ENCODE measurements at places on chromosomes 2 and 18.

DNA sequence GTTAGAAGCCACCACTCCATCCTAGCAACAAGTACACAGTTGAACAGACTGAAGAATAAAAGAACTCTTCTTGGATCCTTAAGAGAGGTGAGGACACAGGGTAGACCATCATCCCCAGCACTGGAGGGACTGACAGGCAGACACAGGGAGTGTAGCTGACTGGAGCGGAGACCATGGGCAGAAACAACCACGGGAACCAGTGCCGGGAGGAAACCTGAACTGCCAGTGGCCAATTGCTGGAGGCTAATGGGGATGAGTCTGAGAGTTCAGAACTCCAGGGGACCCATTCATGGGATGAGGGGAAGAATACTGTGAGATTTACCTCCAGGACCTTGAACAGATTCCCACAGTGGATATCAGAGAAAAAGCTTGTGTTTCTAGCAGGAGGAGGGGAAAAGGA, 76.8 kb downstream of the HS6ST1 start:
- no peak for DNase-seq

- DNase-seq: no peak
These were observed 65.5 kb upstream of the PMAIP1 start for GRCh38 chr18:59834267-59834666.

DNA sequence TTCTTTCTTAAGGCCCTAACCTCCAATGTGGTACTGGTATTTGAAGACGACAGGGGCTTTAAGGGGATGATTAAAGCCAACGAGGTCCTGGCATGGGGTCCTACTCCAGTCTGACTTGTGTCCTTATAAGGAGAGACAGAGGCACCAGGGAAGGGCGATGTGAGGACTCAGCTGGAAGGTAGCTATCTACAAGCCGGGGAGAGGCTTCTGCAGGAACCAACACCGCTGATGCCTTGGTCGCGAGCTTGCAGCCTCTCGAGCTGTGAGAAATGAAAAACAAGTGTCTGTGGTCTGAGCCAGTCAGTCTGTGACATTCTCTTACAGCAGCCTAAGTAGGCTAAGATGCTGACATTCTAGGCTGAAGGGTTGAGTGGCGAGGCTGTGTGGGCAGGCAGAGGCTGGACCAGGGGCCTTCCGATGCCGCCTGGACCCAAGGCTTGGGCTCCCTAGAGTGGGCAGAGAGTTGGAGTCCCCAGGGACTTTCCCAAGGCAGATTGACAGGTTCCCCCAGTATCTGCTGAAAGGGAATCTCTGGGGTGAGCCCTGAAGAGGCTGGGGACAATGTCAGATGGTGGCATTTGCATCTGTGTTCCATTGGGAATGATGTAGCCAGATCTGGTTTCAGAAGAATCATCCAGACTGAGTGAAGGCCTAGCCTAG, 322.9 kb upstream of the HS6ST1 start:
- no peak for DNase-seq

DNA sequence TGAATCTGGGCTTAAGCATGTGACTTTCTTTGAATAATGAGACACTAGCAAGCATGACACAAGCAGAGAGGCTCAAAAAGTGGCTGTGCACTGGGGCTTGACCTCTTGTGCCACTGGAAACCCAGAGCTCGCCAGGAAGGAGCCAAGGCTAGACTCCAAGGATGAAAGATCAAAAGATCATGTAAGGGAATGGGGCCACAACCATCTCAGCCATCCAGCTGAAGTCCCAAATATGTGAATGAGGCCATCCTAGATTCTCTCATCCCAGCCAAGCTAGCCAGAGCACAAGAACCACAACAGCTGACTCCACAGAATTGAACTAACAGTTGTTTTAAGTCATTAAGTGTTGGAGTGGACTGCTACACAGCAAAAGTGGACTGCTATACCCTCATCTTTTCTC, 288.1 kb downstream of the CCDC178 start:
- DNase-seq: no peak

- no peak for DNase-seq
These were observed 4.4 kb downstream of the KLHL41 start for GRCh38 chr2:169513926-169514325.

DNA sequence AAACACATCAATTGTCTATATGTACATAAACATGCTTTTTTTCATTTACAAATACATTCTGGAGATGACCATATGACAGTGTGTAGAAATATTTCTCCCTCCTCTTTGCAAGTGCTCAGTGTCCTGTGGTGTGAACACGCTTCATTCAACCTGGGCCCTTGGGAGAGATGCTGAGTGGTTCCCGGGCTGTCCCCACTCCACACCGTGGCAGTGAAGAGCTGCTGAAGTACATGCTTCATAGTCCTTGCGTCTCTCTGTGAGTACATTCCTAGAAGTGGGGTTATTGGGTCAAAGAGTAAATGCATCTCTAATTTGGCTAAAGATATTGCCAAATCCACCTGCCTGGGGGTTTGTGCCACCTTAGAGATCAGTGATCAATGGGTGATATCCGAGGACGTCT, 6.5 kb upstream of the GPR35 start:
- DNase-seq: no peak

DNA sequence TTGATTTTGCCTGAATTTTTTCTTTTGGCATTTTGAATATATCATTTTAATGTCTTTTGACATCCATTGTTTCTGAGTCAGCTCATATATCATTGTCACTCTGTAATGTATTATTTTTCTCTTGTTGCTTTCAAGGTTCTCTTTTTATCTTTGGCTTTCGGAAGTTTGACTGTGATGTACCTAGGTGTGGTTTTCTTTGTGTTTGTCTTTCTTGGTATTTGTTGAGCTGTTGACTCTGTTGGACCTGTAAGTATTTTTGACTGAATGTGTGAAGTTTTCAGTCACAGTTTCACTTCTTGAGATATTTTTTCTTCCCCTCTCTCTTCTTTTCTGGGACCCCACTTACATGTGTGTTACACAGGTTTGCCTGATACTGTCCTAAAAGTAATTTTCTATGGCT, 24.9 kb upstream of the DRC1 start:
- DNase-seq: no peak

DNA sequence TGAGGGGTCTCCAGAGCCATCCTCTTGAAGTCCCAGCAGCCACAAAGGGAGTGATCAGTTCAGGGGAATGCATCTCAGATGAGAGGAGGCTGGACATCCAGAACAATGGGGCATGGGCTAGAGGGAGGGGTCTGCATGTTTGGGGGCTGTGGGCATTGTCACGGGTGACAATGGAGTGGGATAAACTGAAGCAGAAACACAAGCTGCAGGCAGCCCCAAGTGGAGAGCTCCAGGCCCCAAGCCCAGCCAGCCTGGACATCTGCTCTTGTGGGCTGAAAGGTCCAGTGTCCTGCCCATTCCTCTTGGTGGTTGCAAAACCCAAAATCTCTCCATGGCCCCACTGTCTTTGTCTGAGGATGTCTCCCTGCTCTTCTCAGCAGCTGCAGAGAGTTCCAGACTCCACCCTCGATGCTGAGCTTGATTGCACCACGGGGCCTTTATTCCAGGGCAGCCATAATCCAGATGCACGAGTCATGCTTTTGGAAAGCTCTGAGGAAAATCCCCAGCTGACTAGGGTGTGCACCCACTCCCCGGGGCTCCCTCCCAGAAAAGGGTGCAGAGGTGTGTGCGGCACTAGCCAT, 149.4 kb downstream of the TNS1 start:
- DNase-seq: no peak

- no peak for DNase-seq
These were observed 37.1 kb downstream of the BCL11A start for GRCh38 chr2:60516383-60516811.

GRCh38 chr18:62394006-62394763, 69.1 kb downstream of the TNFRSF11A start:
- no peak for DNase-seq

GRCh38 chr2:179650420-179650819, 211.0 kb downstream of the ZNF385B start:
- no peak for DNase-seq

- DNase-seq: no peak
These were observed 262.1 kb downstream of the LPIN1 start for GRCh38 chr2:12008425-12009061.

DNA sequence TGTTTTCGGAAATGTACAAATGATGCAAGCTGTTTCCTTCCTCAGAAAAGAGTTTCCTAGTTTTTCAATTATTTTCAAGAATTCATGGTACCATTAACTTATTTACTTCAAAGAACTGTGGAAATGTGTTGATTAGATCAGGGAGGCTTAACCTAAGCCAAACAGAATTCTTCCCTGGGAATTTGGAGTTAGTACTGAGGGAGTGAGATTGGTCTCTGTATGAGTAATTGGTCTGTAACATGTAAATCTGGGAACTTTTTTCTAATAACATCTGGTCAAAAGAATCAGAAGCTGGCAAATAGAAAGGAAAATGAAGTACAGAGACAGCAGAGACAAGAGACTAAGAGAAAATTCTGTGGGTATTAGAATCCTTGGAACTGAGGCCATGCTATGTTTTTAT, 145.8 kb downstream of the BABAM2 start:
- DNase-seq: no peak

DNA sequence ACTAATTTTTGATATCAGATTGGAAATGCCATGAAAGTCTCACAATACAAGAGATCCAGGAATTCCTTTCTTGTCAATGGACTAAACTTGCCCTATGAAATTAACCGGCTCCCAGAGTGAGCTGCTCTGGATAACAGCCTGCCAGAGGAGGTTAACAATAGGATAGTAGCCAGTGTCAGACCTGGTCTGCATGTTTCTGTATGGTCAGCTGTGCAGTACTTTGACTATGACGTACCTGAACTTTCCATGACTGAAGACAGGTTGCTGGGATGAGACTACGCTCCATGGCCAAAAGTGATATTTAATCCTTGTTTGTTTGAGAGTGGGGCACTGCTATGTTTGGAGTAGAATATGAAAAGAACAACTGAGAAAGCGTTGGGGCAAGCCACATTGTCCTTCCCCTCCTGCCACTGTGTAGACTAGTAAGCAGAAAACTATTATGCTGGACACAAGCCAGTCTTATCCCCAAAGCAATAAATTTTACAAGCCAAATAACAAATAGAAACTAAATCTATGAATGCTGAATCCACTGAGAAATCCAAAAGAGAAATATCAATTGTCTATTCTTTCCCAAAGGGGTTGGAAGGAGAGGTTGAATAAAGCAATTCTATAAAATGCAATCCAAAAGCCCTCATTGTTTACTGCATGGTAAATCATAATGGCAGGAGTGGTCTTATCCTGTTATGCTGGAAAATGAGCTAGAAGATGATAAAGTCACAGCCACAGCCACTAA, 115.5 kb upstream of the CYP26B1 start:
- DNase-seq: no peak

DNA sequence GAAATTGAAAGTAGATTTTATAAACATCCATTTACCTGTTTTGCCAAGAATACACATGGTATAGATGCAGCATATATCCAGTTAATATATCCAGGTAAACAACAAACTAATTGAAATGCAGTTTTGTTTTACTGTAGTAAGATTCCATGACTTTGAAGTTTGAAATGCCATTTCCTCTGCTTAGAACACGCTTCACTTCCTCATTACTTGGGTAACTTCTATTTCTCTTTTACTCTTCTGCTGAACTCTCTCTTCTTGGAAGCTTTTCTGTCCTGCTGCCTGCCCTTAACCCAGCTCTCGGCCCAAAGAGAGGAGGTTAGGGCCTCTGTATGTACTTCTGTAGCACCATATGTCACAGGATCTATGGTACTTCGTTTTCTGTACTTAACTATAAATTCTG, 14.1 kb upstream of the IL1RL2 start:
- no peak for DNase-seq

- no peak for DNase-seq
These were observed 384.5 kb upstream of the MEIS1 start for GRCh38 chr2:66050392-66050791.

GRCh38 chr2:48572816-48573215, 42.9 kb downstream of the STON1 start:
- no peak for DNase-seq

- no peak for DNase-seq
These were observed 160.2 kb downstream of the ZEB2 start for GRCh38 chr2:144359684-144360083.

- DNase-seq: peak; percentile 20
These were observed 593 bp upstream of the SDC1 start for GRCh38 chr2:20225294-20226151.

- no peak for DNase-seq
These were observed at the start of gene KLHL41 for GRCh38 chr2:169509298-169509885. TSS of gene KLHL41 (plus strand) at chr2:169509702. CDS start at chr2:169509779, 77 bp downstream.

- no peak for DNase-seq
These were observed 292.8 kb downstream of the CELF4 start for GRCh38 chr18:37272841-37273240.

- no peak for DNase-seq
These were observed 432.3 kb downstream of the STK39 start for GRCh38 chr2:167814881-167815718.

DNA sequence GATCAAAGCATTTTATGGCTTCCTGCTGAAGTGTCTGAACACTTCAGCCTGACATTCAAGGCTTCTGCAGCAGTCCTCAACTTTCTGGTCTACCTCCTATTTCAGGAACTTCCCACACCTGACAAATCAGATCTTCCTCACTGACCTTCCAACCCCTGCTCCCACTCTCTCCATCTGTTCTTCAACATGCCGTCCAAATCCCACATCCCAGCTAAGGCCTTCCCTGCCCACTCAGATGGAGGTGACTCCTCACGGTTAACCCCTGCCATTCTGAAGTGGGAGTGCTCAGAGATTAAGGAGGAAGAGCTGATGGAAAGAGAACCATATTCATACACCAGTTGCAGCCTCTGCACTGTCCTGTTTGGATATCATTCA, 104.8 kb downstream of the POLR1A start:
- no peak for DNase-seq

DNA sequence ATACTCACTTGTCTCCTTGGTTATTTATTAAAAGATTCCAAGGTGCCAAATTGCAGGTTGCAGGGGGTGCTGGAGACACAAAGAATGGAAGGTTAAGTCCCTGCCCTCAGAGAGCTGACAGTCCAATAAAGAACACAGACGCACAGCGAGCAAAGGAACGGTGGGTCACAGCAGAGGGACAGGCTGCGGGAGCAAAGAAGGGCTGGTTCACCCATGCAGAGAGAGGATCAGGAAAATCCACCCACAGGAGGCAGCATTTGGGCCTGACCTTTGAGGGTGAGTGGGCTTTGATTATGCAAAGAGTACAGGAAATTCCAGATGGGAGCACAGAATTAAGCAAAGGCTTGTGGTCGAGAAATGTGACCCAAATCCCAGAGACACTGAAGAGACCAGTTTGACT, 45.0 kb downstream of the ZBTB7C start:
- DNase-seq: no peak

DNA sequence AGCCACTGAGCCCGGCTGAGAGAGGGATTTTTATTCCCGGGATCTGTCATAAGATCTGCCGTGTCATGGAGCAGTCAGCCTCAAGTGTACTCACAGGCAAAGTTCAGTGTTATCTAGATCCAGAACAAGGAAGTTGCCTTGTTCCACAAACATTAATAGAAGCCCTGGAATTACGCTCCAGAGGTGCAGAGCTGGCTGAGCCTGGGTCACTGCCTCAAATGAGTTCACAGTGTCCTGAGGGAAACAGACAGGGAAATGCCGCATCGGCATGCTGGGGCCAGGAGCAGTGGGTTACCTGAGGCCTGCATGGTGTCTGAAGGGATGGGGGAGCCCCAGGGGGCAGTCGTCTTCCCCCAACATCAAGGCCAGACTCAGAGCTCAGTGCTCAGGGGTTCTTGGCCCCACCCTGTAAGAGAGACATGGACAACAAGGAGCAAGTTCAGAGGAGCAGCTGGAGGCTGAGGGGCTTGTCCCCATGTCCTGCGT, 42.7 kb upstream of the ODC1 start:
- DNase-seq: no peak

- DNase-seq: no peak
These were observed 115.1 kb upstream of the ST6GAL2 start for GRCh38 chr2:107001062-107001461.

Data from stimulated activated CD4-positive, alpha-beta T cell treated with anti-CD3 and anti-CD28 coated beads, Interleukin-4, amount 100 ng/mL, for 24 hours (primary cell).